ENCODE measurements at places on chromosomes 2 and 18. TPM values are rescaled to one million over a fixed set of nuclear protein-coding genes. Genes with fewer than 3 reads are reported as not detected.

EFHD1 gene
- 26.5 TPM for total RNA-seq

FAM228A gene
- total RNA-seq, result not detected

GRCh38 chr2:78202986-78203670 is 681.0 kb upstream of the LRRTM4 start:
- no peak for DNase-seq

GRCh38 chr2:98561902-98562695 is 46.2 kb downstream of the COA5 start:
- no peak for DNase-seq

TUBA4B gene
- 0.43 TPM for total RNA-seq
